Right lobe of liver (tissue), 6 donors: ENCODE measurements at places on chromosomes 7 and 10. TPM values are rescaled to one million over a fixed set of nuclear protein-coding genes. Genes with fewer than 3 reads are reported as not detected.

DNA sequence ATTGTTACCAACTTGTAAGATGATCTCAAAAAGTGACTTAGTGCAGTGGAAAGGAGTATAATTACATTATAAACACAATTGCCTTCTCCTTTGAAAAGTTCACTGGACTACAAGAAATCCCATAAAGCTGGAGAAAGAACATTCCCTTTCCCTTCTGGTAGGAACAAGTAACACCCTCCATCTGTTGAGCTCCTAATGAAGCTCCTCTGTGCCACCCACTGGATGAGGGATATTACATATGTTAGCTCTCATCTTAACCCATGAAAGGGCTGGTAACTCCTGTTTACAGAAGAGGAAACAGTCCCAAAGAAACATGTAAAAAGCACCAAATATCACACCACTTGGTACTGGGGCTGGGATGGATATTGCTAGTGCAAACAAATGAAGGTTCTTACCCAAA is 8.1 kb downstream of the PGAM1 start:
- no peaks in the 10 kb centered on the region for H3K4me1 ChIP-seq
- no peak overlapping the region for H3K27ac ChIP-seq
- H3K4me3 ChIP-seq, result no peak overlapping the region
- H3K27me3 ChIP-seq, result no peaks in the 10 kb centered on the region
- no peak for DNase-seq

GRCh38 chr10:98569853-98570252 is 123.1 kb upstream of the HPS1 start:
- DNase-seq, result no peak
- H3K36me3 ChIP-seq, result no peaks in the 10 kb centered on the region
- no peaks in the 10 kb centered on the region for H3K4me1 ChIP-seq
- no peak overlapping the region for H3K4me3 ChIP-seq

DNA sequence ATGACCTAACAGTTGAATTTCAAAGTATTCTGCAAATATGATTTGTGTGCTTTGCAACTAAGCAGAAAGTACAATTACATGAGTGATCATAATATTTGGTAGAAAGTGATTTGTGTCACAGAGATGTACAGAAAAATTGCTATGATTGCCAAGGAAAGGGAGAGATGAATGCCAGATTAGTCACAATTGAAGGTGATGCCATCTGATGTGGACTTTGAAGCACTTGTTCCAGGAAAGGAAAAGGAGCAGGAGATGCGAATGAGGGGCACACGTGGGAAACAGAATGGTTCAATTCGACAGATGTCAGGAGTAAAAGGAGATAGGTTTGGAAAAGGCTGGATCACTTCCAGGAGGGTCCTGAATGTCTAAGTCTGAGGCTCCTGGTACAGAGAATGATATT is 153.1 kb upstream of the LAMB4 start:
- no peak overlapping the region for H3K4me3 ChIP-seq
- no peaks in the 10 kb centered on the region for H3K4me1 ChIP-seq
- no peaks in the 10 kb centered on the region for H3K27me3 ChIP-seq
- DNase-seq, result no peak
- H3K27ac ChIP-seq, result no peak overlapping the region

DNA sequence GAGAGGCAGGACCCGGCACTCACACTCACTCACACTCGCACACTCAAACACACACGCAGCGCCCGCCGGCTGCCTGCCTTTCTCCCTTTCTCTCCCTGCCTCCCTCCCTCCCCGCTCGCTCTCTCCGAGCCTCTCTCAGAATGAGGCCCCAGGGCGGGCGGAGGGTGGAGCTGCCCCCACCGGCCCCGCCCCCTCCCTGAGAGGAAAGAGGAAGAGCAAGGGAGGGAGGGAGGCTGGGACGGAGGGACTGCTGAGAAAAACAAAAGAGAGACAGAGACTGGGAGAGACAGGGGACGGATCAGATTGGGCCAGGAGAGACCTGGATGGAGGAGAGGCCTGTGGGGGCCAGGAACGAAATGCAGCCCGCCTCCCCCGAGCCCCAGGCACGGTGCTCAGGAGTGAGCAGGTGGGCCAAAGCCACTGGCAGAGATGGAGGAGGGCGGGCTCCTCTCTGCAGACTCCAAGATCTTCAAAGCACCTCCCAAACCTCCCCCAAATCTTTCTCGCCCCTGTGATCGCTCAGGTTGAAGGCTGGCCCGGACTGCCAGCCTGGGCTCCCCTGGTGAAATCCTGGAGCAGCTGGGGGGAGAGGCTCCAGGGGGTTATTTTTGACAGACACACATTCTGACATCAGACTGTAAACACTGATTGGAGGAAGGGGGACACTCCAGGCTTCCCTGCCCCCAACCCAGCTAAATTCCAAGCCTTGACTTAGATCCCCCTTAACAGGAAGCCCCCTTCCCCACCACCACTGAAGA is 5.1 kb downstream of the LDB1 start:
- peaks cover 6% of the 10 kb centered on the region for H3K36me3 ChIP-seq
- DNase-seq, result peak; percentile 95
- H3K27me3 ChIP-seq, result no peaks in the 10 kb centered on the region
- H3K4me3 ChIP-seq, result peak overlapping the region; percentile 70
- H3K4me1 ChIP-seq, result peaks cover 22% of the 10 kb centered on the region

The IFIT1B gene
- total RNA-seq, result not detected

- no peak overlapping the region for H3K27ac ChIP-seq
- no peaks in the 10 kb centered on the region for H3K4me1 ChIP-seq
- no peaks in the 10 kb centered on the region for H3K36me3 ChIP-seq
These were observed 215.8 kb downstream of the SKAP2 start for GRCh38 chr7:26648554-26648953.
